ENCODE measurements at places on chromosomes 3 and 15.

GRCh38 chr3:122987231-122987630 is 40.3 kb downstream of the SEMA5B start:
- DNase-seq: peak; percentile 64

- DNase-seq: no peak
These were observed 705.8 kb downstream of the NR2F2 start for GRCh38 chr15:97036301-97036700.

GRCh38 chr3:163538387-163538786 is 1539.9 kb downstream of the SI start:
- DNase-seq: no peak

- DNase-seq: no peak
These were observed 148.8 kb upstream of the GADL1 start for GRCh38 chr3:31043184-31043819.

DNA sequence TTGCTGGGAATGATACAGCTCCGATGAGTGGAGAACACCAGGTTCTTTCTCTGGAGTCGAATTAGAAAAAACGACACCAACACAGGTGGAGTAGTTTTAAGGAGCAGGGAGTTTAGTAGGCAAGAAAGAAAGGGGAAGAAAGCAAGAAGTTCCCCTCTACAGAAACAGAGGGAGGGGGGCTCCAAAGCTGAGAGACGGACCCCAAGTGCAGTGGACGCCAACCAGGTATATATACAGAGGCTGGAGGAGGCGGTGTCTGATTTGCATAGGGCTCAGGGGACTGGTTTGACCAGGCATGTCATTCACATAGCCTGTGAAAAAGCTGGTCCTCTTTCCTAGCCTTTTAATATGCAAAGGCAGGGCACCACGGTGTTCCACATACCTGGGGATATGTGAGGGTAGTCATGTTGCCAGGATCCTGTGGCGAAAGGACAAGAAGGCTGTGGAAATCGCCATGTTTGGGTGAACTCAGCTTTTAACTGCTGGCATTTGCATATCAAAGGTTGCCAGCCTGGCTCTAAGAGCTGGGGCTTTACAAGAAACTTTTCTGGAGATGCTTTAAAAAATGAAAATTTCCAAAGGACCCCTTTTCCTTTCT is 887.4 kb upstream of the EPHA6 start:
- peak; percentile 22 for DNase-seq

DNA sequence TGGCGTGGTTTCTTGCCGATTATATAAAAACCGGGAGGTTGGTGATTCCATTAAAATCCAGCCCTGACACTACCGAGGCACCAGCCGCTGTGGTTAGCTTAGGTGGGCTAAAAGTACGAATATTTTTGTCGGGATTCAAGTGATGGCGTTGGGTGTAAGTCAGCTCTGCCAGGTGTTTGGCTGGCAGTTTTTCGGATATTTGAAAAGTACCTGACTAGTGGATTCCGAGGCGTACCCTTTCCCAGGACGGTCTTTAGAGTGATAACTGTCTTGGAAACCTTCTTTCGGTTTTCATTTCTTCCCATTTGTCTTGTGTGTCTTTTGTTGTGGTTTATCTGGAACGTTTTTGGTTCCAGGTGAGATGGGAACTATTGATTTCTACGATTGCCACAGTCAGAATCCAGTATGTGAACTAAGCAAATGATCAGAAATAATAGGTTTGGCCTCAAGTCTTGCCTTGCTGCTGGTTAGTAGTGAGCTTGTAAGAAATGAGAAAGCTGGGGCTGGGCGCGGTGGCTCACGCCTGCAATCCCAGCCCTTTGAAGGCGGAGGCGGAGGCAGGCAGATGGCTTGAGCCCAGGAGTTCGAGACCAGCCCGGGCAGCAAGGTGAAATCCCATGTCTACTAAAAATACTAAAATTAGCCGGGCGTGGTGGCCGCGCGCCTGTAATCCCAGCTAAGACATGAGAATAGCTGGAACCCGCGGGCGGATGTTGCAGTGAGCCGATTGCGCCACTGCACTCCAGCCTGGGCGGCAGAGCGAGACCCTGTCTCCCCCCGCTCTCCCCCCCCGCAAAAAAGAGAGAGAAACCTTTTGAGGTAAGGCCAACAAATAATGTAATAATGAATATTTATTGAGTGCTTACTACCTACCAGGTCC is 1.4 kb downstream of the FYTTD1 start:
- peak; percentile 21 for DNase-seq

DNA sequence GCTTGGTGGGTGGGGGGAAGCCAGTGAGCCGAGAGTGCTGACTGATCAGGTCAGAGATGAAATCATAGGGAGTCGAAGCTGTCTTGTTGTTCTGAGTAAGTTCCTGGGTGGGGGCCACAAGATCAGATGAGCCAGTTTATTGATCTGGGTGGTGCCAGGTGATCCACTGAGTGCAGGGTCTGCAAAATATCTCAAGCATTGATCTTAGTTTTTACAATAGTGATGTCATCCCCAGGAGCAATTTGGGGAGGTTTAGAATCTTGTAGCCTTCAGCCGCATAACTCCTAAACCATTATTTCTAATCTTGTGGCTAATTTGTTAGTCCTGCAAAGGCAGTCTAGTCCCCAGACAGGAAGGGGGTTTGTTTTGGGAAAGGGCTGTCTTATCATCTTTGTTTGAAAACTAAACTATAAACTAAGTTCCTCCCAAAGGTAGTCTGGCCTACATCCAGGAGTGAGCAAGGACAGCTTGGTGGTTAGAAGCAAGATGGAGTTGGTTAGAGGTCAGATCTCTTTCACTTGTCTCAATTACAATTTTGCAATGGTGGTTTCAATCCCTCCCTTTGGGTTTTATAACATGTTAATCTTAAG is 18.7 kb upstream of the MTMR14 start:
- no peak for DNase-seq

DNA sequence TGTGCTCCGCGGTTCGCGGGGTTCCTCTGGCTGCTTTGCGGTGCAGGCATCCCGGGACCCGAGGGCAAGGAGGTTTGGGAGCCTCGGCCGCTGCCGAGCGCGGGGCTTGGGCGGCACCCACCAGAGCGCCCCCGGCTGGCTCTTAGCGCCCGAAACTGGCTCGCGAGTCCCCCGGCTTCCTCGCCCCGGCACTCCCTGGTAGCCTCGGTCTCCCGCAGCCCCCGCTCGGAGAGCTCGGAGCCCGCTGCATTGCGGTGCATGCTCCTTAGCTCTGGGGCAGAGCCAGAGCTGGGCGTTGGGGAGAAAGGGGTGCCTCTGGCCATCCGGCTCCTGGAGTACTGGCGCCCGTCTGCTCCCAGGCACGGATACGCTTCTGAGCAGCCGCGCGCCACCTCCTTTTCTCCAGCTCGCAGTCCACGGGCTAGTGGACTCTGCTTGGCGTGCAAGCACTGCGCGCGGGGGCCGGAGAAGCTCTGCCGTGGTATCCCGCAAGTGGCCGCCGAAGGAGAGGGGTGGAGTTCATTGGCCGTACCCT is 753 bp downstream of the EPHB1 start:
- peak; percentile 76 for DNase-seq

DNA sequence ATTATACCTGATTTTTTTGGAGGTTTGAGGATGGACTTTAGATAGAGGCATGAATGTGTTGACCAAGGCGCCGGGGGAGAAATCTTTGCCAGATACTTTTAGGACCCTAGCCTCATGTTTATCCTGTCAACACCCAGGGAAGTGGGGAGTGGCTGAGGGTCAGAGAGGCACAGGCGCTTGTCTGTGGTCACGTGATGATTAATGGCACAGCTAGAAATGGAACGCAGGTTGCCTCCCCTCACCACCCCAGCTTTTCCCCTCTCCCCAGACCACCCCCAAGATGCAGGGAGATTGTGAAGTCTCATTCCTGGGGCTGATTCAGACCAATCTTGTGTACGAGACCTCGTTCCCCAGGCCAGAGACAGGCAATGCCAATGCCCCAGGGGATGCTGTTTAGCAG is 218.4 kb upstream of the LINGO1 start:
- no peak for DNase-seq

Data from neural progenitor cell (in vitro differentiated cells).